Right renal pelvis (tissue), 4 donors: ENCODE measurements at places on chromosomes 13 and 19.
A peak's percentile ranks its signal among the peaks of the same experiment; 100 is the strongest.

DNA sequence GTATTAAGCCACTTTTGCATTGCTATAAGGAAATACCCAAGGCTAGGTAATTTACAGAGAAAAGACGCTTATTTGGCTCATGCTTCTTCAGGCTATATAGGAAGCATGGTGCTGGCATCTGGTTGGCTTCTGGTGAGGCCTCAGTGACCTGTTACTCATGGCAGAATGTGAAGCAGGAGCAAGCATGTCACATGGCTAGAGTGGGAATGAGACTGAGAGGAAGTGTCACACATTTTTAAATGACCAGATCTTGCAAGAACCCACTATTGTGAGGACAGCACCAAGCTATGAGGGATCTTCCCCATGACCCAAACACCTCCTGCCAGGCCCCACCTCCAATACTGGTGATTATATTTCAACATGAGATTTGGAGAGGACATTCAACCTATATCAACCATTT, 25.7 kb upstream of the IGFL4 start:
- no peak for DNase-seq

GRCh38 chr13:30805603-30806011, 70.3 kb downstream of the ALOX5AP start:
- no peak for DNase-seq

GRCh38 chr19:44499962-44500949, at the start of gene ZNF180:
Gene ZNF180 (minus strand): TSS chr19:44500522. CDS start chr19:44497334, 3,188 bp downstream.
- DNase-seq, result peak; percentile 97

DNA sequence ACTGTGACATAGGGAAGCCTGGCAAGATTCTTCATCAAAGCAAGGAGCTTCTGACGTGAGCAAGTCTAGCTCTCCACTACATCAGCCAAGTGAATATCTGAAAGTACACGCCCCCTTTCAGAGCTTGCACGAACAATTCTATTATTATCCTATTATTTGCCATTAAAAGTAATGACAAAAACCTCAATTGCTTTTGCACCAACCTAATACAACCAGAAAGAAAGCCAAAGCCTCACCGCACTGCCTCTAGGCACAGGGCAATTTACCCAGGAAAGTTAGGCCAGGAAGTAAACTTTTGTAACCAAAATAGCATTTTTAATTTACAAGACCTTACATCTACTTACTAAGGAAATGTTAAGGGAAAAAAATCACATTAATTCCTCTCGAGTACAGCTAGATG, 41.2 kb downstream of the LATS2 start:
- DNase-seq, result no peak

DNA sequence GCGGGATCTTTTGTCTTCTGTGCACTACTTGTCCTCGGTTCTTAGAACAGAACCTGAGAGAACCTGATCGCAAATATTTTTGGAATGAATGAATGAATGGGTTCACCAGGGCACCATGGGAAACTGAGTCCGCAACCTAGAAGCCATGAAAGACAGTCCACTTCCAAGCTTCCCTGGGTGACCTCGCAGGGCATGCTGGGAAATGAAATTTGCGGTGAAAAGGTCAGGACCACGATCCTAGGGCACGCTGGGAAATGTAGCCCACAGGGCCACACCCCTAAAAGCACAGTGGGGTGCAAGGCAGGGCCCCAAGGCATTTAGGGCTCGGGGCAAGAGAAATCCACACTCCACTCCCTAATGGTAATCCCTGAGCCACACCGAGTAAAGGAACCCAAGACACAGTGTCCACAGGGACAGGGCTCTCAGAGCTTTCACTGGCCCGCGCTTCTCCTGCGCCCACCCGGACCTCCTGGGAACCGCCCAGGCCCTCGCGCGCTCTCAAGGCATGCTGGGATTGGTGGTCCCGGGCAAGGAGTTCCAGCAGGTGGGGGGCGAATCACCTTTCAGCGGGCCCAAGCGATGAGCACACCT, 1.1 kb upstream of the PPP1R12C start:
- DNase-seq, result no peak

- DNase-seq, result no peak
Observed at GRCh38 chr13:21831654-21832324, 160.9 kb downstream of the FGF9 start.

- DNase-seq, result no peak
Observed at GRCh38 chr13:102369302-102369701, 32.5 kb downstream of the FGF14 start.

- peak; percentile 69 for DNase-seq
Observed at GRCh38 chr19:47190167-47190727, 40.8 kb downstream of the BBC3 start.

- no peak for DNase-seq
Observed at GRCh38 chr13:46926916-46927590, 30.2 kb upstream of the HTR2A start.

- DNase-seq, result no peak
Observed at GRCh38 chr13:97797553-97797952, 155.9 kb upstream of the IPO5 start.

- no peak for DNase-seq
Observed at GRCh38 chr13:111575719-111576118, 255.3 kb downstream of the TEX29 start.

DNA sequence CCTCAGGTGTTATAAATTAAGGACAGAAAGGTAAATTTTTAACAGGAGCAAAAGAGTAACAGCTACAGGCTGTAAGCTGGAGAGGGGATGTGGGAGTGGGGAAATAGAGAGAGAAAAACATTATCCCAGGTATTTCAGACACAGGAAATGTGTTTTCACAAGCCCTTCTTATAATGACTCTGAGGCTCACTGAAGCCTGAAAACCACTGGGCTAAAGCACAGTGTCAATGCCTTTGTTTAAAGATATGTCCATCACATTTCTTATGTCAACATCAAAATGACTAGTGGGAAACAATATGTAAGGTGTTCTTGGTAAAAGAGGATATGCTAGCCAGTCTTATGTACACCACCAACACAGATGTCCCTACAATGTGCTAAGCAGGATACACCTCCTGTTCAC, 365.9 kb downstream of the FGF14 start:
- peak; percentile 24 for DNase-seq

- no peak for DNase-seq
Observed at GRCh38 chr19:55258476-55258827, 365 bp downstream of the PPP6R1 start.

DNA sequence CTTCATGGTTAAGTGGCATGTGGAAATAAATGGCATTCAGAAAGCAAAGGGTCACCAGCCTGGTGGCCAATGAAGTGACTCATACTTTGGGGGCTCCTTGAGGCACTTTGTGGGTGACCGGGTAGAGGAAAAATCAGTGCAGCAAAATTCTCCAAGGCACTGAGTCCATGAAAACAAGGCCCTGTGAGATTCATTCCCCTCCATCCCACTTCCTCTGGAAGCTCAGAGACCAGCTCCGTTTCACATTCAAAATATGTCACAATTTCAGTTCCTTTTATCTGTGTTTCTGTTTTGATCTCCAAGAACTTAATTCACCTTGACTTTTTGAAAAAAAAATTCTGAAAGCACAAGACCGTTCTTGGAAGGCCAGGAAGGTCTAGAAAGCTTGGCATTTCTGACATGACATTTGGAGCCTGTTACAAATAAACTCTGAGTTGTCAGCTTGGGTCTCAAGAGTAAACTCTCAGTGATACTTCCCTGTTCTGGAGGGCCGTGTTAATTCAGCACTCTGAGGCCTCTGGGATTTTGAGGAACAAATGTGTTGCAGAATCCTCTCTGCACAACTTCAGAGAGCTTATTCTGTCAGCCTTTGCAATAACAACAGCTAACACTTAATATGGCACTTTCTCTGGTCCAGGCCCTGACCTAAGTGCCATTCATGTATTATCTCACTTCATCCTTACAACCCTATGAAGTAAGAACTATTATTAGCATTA, 6.8 kb downstream of the CYSLTR2 start:
- DNase-seq, result no peak

GRCh38 chr19:17112700-17113099, 37.1 kb downstream of the MYO9B start:
- DNase-seq, result no peak

DNA sequence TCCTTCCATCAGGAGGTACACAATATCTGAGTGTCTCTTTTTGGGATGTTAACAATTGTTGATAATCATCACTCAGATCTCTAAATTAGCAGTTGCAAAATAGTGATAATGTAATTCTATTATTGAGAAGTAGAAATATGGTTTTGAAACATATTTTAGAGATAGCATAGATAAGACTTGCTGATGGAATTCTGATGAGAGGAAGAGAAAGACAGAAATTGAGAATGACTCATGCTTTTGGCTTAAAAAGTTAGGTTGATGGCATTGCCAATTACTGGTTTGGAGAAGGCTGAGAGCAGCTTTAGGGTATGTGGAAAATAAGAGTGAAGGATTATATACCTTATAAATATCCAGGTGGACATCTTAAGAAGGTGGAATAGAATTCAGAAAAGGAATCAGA, 106.4 kb upstream of the EDNRB start:
- DNase-seq, result no peak

- DNase-seq, result peak; percentile 57
Observed at GRCh38 chr13:110644892-110645521, 29.7 kb downstream of the NAXD start.

GRCh38 chr13:22967669-22968068, 213.1 kb upstream of the SGCG start:
- no peak for DNase-seq

- DNase-seq, result no peak
Observed at GRCh38 chr13:60690604-60691003, 293.6 kb downstream of the TDRD3 start.

DNA sequence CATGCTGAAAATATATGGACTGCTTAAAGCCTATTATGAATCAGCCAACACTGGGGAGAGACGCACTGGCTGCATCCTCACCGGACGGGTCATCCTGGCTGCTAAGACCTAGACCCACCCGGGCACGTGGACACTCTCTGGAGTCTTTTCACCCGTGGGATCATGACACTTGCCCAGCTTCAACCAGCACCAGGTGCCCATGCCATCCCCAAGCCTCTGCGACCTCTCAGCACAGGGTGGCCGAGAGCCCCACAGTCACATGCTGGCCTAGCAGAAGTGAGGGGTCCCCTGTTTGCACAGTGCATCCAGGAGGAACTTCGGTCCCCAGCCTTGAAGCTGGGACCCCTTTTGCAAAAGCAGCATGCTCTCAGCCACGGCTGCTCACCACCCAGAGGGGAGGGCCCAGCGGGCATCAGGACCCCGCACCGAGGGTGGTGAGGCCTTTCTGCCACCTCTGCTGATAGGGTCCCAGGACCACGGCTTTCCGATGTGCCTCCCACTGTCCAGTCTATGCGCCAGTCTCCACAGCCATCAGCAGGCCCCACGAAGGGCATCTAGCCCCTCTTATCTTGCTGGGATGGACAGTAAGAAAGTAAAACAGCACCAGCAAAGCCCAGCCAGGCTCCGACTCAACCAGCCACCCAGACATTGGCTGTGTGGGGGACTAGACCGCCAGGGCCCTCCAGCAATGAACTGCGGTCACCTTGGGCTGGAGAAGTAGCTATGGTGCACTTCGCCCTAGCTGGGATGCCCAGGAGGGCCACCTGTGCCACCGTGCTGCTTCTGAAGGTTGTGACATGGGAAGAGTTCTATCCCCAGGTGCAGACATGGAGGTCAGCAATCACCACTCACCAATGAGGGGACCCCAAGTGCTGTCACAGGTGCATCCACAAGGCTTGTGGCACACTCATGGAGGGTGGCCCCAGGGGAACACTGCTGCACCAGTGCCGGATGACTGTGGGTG, 73.1 kb downstream of the CEBPG start:
- DNase-seq, result no peak

- no peak for DNase-seq
Observed at GRCh38 chr13:93118081-93118615, 108.5 kb upstream of the GPC6 start.

- no peak for DNase-seq
Observed at GRCh38 chr13:95480131-95480545, 72.4 kb upstream of the CLDN10 start.

GRCh38 chr19:44866664-44867063, 20.6 kb downstream of the NECTIN2 start:
- DNase-seq, result no peak

GRCh38 chr13:28753208-28753892, 34.6 kb upstream of the SLC46A3 start:
- DNase-seq, result peak; percentile 27

DNA sequence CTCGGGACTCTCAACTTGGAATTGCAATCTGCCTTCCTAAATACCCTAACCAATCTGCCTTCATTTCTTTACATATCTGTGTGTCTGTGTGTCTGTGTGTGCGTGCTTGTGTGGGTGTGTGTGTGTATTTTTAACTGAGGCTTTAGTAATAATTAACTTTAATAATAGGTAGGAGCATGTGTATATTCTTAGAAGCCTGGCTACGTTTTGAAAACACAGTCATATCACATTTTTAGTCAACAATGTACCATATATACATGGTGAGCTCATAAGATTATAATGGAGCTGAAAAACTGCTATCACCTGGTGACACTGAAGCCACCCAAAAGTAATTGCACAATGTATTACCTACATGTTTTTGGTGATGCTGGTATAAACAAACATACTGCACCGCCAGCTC, 65.4 kb upstream of the ATXN8OS start:
- no peak for DNase-seq

- no peak for DNase-seq
Observed at GRCh38 chr19:10784257-10784656, 51.8 kb downstream of the TMED1 start.

- no peak for DNase-seq
Observed at GRCh38 chr19:40596608-40597328, 4.4 kb upstream of the LTBP4 start.

- no peak for DNase-seq
Observed at GRCh38 chr13:57056601-57057180, 84.0 kb upstream of the PRR20A start.
